Cortex of kidney (tissue), 1 donor: ENCODE measurements at places on chromosomes 11 and 22.

- DNase-seq = no peak
Observed at GRCh38 chr22:25119609-25120008, 80.0 kb upstream of the CRYBB3 start.

DNA sequence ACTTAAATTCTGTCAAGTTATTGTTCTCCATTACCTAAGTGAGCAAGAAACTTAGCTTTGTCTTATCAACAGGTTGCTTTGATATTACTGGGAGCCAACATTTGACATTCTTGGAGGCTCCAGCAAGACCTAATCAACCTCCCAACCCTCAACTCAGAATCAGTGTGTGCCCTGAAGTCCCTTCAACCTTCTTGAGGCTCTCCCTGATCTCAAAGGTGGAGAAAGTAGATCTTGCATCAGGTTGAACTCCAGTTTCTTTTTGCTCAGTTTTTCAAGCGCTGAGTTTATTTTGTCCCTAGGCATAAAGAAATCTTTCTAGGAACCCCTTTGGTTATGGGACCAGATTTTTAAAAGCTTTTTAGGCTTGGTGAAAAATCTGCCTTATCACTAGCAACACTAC, 1.4 kb downstream of the FAM111A start:
- DNase-seq = no peak

DNA sequence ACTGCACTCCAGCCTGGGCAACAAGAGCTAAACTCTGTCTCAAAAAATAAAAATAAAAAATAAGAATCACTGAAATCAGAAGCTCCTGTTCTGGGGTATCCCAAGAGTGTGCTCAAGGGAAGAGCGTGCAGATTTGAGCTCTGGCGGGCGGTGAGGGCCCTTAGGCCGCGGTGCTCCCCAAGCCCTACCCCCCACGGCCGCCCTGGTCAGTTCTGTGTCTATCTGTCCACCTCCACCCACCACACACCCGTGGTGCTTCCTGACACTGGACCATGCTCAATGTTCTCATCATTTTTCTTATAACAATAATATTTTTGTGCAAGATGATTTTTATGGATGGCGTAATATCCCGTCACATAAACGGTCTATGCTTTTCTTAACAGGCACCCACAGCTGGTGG, 71.1 kb downstream of the RTL6 start:
- no peak for DNase-seq

DNA sequence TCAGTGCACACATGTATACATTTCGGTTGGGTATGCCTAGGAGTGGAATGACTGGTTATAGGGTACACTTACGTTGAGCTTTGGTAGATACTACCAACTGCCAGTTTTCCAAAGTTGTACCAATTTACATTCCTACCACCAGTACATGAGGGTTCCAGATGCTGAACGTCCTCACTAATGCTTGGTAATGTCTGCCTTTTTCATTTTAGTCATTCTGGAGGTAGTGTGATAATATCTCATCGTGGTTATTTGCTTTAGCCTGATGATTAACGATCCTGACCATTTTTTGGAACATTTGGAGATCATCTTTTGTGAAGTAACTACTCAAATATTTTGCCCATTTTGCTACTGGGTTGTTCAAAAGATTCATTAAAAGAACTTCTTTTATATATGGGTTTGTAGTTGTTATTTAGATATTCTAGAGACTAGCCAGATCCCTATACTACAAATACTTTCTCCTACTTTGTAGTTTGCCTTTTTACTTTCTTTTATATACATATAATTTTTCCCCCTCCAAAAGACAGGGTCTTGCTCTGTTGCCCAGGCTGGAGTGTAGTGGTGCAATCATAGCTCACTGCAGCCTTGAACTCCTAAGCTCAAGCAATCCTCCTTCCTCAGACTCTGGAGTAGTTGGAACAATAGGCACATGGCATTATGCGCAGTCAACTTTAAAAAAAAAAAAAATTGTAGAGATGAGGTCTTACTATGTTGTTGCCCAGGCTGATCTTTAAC, 62.1 kb downstream of the RBFOX2 start:
- DNase-seq = no peak

- no peak for DNase-seq
Observed at GRCh38 chr11:126282736-126283591, at the start of gene TIRAP. TIRAP (plus strand) TSS chr11:126283093; CDS start chr11:126290895, 7,802 bp downstream.

DNA sequence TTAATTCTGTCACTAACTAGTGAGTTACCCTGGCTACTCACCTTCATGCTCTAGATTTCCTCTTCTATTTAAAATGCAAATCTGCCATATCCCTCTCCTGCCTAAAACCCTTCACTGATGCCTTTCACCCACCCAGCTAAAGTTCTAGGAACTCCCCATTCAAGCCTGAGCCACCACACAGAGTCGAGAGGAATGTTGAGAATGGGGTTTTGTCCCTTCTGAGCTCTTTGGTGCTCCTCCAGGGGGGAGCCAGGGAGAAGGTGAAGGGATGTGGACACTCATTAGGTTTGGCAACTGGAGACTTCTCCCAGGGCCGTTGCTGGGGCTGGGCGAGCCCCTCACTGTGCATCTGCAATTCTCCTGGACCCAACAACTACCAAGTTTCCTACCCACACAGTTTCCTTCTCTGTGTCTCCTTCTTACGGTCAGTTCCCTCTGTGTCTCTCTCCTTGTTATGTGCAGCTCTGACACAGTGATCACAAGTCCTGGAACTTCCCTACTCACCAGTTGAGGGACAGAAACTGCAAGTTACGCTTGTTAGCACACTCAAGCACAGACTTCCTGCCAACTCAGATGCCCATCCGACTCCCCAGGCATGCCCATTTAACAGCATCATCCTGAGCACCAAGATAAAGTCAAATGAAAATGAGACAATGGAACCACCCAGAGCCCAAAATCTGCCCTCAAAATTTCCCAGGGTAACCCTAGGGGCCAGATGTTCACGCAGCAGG, 6.5 kb upstream of the IL10RA start:
- no peak for DNase-seq

DNA sequence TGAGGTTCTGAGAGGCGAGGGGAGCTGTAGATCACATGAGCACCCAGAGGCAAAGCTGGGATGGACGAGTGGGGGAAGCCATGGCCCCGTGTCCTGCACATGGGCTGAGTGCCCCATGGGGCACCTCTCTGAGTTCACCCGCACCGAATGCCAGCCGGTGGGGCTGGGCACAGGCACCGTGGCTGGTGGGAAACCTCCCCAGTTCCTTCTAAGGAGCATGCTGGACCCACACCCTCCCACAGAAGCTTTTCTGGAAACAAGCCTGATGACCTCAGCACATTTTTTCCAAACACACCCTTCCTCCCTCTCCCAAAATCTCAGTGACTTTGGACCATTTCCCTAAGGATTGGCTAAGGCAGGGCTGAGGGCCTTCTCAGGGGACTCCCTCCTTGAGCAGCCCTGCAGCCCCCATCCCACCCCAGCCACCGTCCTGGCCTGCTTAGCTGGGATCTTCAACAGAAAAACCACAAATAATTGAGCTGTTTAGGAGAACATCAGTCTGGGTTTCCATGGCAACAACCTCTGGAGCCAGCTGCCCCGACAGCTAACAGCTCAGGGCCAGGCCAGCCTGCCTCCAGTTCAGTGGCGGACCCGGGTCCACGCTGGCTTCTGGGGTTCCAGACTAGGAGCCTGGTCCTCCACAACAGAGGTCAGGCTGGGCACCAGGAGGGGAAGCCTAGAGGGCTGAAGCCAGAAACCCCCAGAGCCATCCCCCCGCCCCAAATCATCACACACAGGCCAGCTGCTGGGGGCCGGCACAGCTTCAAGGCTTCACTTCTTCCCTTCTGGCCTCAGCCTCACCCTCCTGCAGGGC, 18.1 kb upstream of the LINC01488 start:
- no peak for DNase-seq

GRCh38 chr11:7494086-7494745, 8.9 kb downstream of the OLFML1 start:
- no peak for DNase-seq

GRCh38 chr11:118264569-118265465, 720 bp upstream of the MPZL2 start:
- DNase-seq = no peak

- no peak for DNase-seq
Observed at GRCh38 chr22:42418811-42419242, 13.4 kb downstream of the NFAM1 start.
